M059J (cell line): ENCODE measurements at places on chromosomes 7 and 10.

DNA sequence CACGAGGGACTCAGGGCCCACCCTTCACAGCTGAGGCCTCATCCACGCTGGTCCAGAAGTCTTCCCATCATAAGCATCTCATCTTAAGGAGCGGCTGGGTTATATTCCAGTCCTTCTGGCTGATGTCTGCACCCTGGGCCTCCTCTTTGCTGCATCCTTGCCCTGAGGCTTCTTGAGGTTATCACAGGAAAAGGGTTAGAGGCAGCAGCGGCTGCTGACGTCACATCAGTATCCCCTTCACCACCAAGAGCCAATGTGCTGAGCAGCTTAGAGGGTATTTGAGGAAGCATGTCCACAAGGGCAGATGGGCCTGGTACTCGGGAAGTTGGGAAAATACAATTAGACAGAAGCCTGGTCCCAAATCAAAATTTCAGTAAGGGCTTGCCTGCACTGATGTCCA lies 125.1 kb downstream of the PLXNA4 start:
- no peak for DNase-seq

GRCh38 chr7:82044497-82045080 lies 274.7 kb upstream of the HGF start:
- DNase-seq: peak; percentile 46

- no peak for DNase-seq
These were observed 20.7 kb downstream of the FAM241B start for GRCh38 chr10:69650589-69651261.

GRCh38 chr7:23175938-23176337 lies 5.9 kb upstream of the NUP42 start:
- DNase-seq: no peak

- no peak for DNase-seq
These were observed 66.4 kb downstream of the TAC1 start for GRCh38 chr7:97798046-97799019.

DNA sequence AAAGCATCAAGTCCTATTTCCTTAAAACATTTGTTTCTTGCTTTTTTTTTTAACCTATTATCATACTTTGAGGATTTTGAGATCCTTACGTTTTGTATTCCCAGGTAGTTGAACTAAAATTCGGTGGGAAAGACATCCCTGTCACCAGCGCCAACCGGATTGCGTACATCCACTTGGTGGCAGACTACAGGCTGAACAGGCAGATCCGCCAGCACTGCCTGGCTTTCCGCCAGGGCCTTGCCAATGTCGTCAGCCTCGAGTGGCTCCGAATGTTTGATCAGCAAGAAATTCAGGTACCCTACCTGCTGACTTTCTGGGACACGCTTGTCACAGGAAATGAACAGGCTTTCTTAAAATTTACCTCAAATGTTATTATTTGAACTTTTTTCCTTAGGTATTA lies 83.0 kb upstream of the DNAJB6 start:
- DNase-seq: no peak

GRCh38 chr7:130143986-130144311 lies 61.3 kb downstream of the TMEM209 start:
- no peak for DNase-seq

DNA sequence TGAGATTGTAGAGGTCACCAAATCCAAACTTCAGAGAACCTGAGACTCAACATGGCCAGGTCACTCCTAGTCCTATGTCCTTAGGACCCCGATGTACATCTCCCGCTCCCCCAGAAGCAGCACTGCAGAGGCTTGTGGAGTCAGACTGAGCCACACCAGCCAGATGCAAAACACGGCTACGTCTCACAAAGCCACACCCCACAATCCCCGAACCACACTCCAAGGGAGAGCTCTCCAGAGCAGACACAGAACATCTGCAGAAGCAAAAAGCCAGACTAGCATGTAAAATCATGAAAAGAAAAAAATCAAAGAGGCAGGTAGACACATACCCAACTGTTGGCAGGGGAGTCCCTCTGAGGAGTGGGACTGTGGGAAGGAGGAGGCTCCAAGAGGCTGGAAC lies 104.9 kb downstream of the CTBP2 start:
- DNase-seq: no peak
